A172 (cell line): ENCODE measurements at places on chromosomes 2 and 18. TPM values are rescaled to one million over a fixed set of nuclear protein-coding genes. Genes with fewer than 3 reads are reported as not detected.

Gene C2orf49
- 9.8 and 25.1 TPM in 2 replicates for total RNA-seq

Gene RAX
- total RNA-seq, result not detected in 2 replicates

Gene RTP5
- total RNA-seq, result not detected in 2 replicates

Gene IL1R1
- total RNA-seq, result 1.7 and 2.6 TPM in 2 replicates

DNA sequence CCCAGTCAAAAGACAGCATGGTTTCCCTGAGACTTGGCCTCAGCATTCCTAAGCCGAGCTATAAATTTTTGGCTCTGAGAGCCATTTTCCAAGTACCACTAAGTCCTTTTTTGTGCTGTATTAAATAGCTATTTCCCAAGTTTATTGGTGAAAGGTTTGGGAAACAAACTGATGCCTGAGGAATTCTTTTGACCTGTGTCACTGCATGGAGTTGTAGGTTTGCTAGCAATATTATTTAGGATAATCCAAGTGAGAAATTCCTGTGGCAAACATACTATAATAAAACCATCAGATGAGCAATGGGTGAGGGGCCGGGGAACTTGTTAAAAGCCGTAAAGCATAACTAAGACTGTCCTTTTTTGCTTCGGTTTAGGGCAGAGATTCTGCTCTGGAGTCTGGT, 28.4 kb downstream of the ARHGAP28 start:
- DNase-seq, result peak; percentile 67

- DNase-seq, result no peak
Observed at GRCh38 chr2:12451726-12452125, 265.0 kb upstream of the TRIB2 start.

- no peak for DNase-seq
Observed at GRCh38 chr18:63107171-63107845, 212.3 kb downstream of the BCL2 start.

Gene SCYGR4
- not detected in 2 replicates for total RNA-seq

- DNase-seq, result no peak
Observed at GRCh38 chr2:241149675-241149924, 328 bp upstream of the PASK start.
